Naive thymus-derived CD4-positive, alpha-beta T cell (primary cell): ENCODE measurements at places on chromosomes 6 and 20. TPM values are rescaled to one million over a fixed set of nuclear protein-coding genes. Genes with fewer than 3 reads are reported as not detected.

DNA sequence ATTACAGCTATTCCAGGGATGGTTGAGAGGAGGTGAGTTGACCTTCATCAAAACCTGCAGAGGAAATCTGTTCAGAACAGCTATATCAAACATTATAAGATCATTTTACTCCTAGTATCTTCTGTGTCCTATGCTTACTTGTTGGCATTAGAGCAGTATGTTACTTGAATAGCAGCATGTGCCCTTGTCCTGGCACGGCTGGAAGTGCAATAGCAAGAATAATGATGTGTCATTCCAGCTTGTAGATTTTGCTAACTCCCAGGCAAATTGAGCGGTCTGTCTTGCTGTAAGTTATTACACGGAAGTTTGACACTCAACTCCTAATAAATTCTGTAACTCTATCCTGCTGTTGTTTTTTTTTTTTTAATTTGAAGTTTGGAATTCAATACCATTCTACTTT lies 385.5 kb downstream of the TENT5A start:
- H3K36me3 ChIP-seq, result no peaks in the 10 kb centered on the region
- H3K4me3 ChIP-seq, result no peak overlapping the region
- DNase-seq, result no peak

DNA sequence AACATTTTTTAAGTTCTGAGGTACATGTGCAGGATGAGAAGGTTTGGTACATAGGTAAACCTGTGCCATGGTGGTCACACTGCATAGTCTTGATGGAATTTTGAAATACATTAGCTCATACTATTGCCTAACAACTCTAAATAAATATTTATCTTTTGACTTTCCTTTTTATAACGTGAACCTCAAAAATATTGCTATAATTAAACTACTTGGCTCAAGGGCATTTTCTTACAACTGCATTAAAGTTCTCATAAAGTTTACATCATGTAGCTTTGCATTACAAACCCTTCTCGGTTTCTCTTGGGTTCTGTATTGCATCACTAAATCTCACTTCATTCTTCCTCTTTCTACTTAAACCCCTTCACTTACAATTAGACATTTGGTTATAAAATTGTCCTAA lies 636.0 kb upstream of the PTCHD4 start:
- no peak overlapping the region for H3K4me3 ChIP-seq
- H3K27me3 ChIP-seq, result no peaks in the 10 kb centered on the region
- H3K36me3 ChIP-seq, result no peaks in the 10 kb centered on the region
- no peak overlapping the region for H3K27ac ChIP-seq
- DNase-seq, result no peak

DNA sequence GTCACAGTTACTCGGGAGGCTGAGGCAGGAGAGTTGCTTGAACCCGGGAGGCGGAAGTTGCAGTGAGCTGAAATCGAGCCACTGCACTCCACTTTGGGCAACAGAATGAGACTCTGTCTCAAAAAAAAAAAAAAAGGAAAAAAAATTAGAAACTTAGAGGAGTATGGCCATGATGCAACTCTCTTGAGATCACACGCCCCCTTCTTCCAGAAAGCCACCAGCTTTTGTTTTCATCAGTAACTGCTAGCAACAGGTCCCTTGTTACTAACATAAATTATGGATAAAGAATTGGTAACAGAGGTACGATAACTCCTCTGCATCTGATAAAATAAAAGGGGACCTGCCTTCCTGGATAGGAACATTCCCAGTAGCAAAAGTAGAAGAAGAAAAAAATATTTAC lies 308.2 kb downstream of the CD83 start:
- no peaks in the 10 kb centered on the region for H3K4me1 ChIP-seq
- DNase-seq, result no peak
- no peak overlapping the region for H3K27ac ChIP-seq
- no peaks in the 10 kb centered on the region for H3K36me3 ChIP-seq
- no peaks in the 10 kb centered on the region for H3K27me3 ChIP-seq

FKBP1C gene
- total RNA-seq, result not detected

CCDC170 gene
- 0.56 TPM for total RNA-seq

DNA sequence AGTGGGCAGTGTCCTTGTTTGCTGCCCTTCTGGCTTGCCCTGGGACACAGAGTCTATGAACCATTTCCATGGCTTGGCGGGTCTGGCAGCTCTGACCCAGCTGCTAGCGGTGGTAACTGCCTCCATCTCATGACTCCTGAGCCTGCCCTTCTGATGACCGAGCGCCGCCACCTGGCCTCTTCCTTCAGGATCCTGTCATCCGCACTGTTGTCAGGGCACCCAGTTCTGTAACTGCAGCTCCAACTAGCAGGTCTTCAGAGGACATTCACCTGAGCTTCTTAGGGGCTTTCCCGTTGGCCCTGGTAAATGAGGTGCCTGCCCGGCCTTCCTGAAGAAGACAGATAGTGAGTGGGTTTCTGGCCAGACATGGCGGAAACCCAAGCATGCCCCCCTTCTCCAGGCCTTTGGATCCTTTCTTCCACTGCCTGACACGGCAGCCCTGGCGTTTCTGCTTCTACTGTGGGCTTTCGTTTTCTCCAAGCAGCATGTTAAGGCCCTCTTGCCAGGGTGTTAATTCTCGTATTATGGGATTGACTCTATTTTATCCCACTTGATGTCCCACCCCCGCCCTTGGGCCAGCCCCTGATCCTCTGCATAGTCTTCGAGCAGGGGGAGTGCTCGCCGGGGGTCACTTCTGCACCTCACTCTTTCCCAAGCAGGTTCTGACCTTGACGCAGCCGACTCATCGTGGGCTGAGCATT lies 24.7 kb downstream of the PACSIN1 start:
- no peaks in the 10 kb centered on the region for H3K36me3 ChIP-seq
- peaks cover 16% of the 10 kb centered on the region for H3K4me1 ChIP-seq
- H3K4me3 ChIP-seq, result no peak overlapping the region
- H3K27me3 ChIP-seq, result no peaks in the 10 kb centered on the region
- no peak for DNase-seq

- H3K36me3 ChIP-seq, result no peaks in the 10 kb centered on the region
- no peaks in the 10 kb centered on the region for H3K4me1 ChIP-seq
- H3K27ac ChIP-seq, result no peak overlapping the region
- no peak overlapping the region for H3K4me3 ChIP-seq
Measured at GRCh38 chr6:46039646-46040045, 24.0 kb upstream of the CLIC5 start.
